Activated naive CD4-positive, alpha-beta T cell treated with anti-CD3 and anti-CD28 coated beads, Interleukin-2, amount 50 U/mL, for 16 hours (primary cell): ENCODE measurements at places on chromosomes 6 and 20.

DNA sequence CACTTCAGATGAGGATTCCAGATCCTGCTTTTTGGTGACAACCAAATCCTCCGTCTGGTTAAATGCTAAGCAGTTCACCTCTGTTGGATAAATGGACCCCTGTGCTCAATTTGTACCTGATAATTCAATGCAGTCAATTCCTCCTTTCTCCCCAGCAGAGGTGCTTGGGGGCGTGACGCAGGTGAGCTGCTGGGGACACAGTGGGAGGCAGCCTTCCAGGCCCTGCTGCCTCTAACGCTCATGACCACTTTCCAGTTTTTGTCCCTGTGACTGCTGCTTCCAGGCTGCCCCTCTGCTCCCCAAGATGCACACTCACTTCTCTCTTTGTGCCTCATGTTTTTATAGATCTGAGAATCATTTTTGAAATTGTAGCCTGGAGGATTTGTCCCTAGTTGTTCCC, 78.5 kb downstream of the TTLL2 start:
- no peak for DNase-seq

DNA sequence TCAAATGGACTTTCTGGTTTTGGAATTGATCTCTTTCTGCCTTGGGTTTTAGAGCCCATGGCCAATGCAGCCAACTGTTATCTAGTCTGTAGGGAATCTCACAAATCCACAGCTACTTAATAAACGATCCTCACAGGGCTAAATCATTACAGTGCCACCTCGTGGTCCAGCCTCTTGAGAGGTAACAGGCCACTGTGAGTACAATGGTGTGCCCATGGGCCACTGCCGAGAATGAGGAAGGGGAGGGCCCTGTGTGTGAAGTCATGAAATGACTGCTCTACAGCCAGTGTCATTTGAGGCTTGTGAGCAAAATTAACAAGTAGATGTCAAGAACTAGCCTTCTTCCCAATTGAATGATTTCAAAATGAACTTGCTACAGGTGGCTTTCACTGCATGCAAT, 54.3 kb upstream of the GMPR start:
- DNase-seq, result no peak

GRCh38 chr20:64091770-64092169, 7.6 kb upstream of the LKAAEAR1 start:
- no peak for DNase-seq

GRCh38 chr6:33755070-33755869, 8.6 kb upstream of the IP6K3 start:
- DNase-seq, result no peak

- DNase-seq, result peak; percentile 51
Measured at GRCh38 chr20:35269055-35269781, 8.7 kb downstream of the MMP24OS start.

- no peak for DNase-seq
Measured at GRCh38 chr6:136795996-136796395, 3.7 kb upstream of the MAP3K5 start.

DNA sequence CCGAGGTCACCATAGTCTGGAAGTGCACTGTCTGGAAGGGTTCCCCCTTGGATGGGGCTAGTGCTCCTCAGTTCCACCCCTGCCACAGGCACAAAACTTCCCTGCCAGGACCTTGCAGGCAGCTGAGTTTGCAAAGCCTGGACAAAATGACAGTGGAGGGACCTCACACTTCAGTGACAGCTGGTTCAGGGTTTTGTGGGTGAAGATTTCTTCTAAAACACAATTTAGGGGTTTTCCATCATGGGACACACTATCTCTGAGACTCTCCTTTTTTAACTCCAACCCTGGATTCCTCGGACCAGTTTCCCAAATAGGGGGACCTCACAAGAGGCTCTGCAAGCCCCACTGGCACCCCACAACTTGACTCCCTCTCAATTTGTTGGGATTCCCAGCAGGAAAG, 33.6 kb upstream of the PREX1 start:
- DNase-seq, result no peak

- no peak for DNase-seq
Measured at GRCh38 chr6:105051941-105052471, 95.1 kb downstream of the LIN28B start.

DNA sequence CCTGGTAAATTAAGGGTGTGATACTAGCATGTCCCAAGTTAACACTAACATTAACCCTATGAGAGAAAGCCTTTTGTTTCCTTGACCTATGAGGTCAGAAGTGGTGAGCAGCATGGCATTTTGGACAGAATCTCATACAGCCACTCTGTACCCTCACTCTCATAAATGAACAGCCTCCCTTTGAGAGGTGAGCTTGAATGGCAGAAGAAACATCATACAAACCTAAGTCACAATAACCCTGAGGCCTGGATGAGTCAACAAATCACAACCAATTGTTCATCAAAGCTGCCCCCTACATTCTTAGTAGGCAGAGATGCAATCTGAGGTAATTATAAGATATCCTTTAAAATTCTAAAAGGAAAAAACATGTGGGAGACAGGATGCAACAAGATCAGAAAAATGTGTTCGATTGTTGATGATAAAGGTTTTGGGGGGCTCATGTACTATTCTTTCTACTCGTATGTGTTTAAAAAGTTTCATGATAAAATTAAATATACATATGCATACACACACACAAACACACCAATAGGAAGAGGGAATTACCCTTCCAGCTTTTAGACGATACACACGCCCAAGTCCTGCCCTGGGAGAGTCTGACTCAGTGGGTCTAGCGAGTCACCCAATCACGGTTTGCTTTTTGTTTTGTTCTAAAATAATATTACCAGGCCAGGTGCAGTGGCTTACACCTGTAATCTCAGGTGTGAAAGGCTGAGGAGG, 117.3 kb downstream of the ARHGAP18 start:
- peak; percentile 23 for DNase-seq

DNA sequence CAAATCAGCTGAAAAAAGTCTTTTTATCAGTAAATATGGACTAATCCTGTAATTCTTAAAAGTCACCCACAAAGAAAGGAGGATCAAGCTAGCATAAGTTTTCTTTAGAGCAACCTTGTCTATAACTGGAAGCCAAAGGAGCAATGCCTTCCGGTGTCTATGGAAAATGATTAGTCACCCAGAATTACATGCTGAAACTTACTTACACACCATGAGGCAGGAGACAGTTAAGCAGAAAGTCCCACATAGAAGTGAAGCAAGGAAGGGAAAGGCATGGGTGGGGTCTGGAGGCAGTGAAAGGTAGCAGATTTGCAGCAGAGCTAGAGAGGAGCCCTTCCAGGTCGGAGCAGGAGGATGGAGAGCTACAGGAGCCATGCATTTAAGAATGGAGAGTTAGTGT, 153.7 kb upstream of the RIPOR2 start:
- DNase-seq, result no peak

GRCh38 chr6:71584712-71585436, 296.3 kb downstream of the OGFRL1 start:
- peak; percentile 9 for DNase-seq

DNA sequence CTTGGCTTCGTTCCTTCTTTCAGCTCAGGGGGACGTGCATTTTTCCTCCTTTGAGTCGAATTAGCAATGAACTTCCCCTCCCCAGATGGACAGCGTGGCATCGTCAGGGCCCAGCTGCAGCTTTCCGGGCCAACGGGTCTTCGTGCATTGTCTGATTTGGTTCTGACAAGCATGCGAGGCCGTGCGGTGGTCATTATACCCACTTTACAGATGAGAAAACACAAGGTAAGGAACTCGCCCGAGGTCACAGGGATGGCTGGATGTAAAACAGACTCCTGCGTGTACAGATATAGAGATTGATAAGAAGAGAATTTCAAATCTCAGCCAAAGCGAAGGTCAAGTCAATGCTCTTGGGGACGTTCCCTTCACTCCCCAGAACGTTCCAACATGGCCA, 187.6 kb upstream of the SULF2 start:
- DNase-seq, result no peak

DNA sequence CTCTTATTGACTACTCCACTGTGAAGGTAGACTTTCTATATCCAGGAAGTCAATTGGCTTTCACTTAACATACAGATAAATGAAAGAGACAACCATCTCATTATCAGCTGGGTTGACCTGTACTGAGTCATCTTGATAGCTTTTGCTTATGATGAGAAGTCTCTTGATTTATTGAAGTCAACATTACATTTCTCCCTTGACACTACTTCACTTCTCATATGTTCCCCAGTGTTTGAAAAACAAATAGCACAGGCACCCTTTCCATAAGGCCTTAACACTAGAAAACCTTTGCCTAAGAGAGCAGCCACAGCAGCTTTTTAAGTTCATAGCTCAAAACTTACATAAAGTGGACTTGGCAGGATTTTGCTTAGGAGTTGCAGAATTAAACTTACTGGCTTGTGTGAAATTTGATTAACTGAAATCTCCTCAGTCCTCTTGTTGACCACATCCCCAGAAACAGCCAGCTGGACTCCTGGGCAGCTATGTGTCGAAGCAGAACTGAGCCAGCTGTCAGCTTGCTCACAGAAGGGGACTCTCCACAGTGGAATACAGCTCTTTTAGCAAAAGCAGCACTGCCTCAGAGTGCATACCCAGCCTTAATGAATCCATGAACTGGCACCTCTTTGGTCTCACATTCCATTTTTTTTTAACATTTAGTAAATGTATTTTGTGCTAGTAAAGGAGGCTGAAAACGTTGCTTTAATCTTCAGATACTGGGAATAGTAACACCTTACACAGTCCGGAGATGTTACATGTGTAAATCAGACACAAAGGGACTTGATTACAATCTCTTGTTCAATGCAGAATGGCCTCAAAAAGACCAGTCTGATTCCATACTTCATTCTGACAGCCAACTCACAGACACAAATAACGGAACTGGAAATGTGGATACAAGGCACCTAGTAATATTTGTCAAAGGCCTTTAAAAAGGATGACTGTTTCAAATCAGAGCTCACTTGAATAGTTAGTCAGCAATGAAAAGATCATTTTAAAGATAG, 1532.7 kb downstream of the HACE1 start:
- no peak for DNase-seq

- DNase-seq, result no peak
Measured at GRCh38 chr6:168535711-168536110, 94.7 kb downstream of the SMOC2 start.

- DNase-seq, result no peak
Measured at GRCh38 chr6:99875068-99875467, 119.0 kb downstream of the MCHR2 start.

GRCh38 chr20:34915749-34916455, 39.5 kb downstream of the ACSS2 start:
- no peak for DNase-seq

- no peak for DNase-seq
Measured at GRCh38 chr20:57130160-57130772, 136.2 kb downstream of the BMP7 start.

- DNase-seq, result no peak
Measured at GRCh38 chr6:164331026-164331425, 916.5 kb downstream of the QKI start.

DNA sequence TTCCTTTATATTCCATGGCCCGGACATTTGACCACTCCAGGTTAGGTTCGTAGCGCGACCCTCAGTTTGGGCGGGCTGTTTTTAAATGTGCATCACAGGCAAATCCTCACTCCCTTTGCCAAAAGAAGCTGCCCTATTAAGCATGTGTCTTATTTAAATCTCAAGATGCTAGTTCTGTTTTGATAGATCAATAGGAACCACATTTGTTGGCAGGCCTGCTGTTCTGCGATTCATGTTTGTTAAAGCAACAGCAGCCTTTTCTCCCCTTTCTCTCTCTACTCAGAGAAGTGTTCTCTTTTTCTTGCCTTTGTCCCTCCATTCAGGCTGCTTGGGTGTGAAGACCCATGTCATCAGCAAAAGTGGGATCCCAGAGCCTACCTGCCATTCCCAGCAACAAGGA, 212.0 kb upstream of the SSTR4 start:
- DNase-seq, result no peak

GRCh38 chr20:8952721-8953120, 116.2 kb upstream of the PLCB4 start:
- DNase-seq, result no peak

GRCh38 chr6:150280703-150281102, 88.1 kb upstream of the IYD start:
- DNase-seq, result no peak

GRCh38 chr6:92708270-92708669, 711.1 kb downstream of the EPHA7 start:
- DNase-seq, result no peak

- DNase-seq, result no peak
Measured at GRCh38 chr6:20802596-20802995, 268.3 kb downstream of the CDKAL1 start.
